Adrenal gland (tissue), 19 donors: ENCODE measurements at places on chromosomes 16 and 17. TPM values are rescaled to one million over a fixed set of nuclear protein-coding genes. Genes with fewer than 3 reads are reported as not detected.

Gene WFDC1
- polyA plus RNA-seq, result 69.5 TPM

Gene KRTAP16-1
- polyA plus RNA-seq, result not detected

Gene SLC16A5
- polyA plus RNA-seq, result 2.1 TPM

Gene FAM222B
- polyA plus RNA-seq, result 4.9 TPM

Gene SLC13A5
- 2.3 TPM for polyA plus RNA-seq

Gene DHRS7C
- polyA plus RNA-seq, result not detected

Gene MYH1
- not detected for polyA plus RNA-seq

Gene ZG16B
- not detected for polyA plus RNA-seq

Gene KRTAP2-1
- polyA plus RNA-seq, result not detected

Gene CHRNE
- 0.56 TPM for polyA plus RNA-seq

Gene CMTM2
- polyA plus RNA-seq, result not detected

Gene PPL
- polyA plus RNA-seq, result 0.38 TPM

Gene CCDC102A
- polyA plus RNA-seq, result 1.6 TPM

Gene PRSS21
- polyA plus RNA-seq, result 0.98 TPM

Gene SSTR5
- polyA plus RNA-seq, result 0.24 TPM

Gene GABARAP
- polyA plus RNA-seq, result 1,047 TPM

Gene ADCY7
- polyA plus RNA-seq, result 2.8 TPM

Gene TLCD2
- polyA plus RNA-seq, result 4.3 TPM

Gene ICAM2
- 35.0 TPM for polyA plus RNA-seq

Gene CNTD1
- 0.32 TPM for polyA plus RNA-seq

Gene CHMP1A
- polyA plus RNA-seq, result 32.5 TPM

Gene TNP2
- polyA plus RNA-seq, result not detected

Gene RGS11
- polyA plus RNA-seq, result 34.9 TPM

Gene GLTPD2
- not detected for polyA plus RNA-seq

Gene HOXB9
- 1.0 TPM for polyA plus RNA-seq

Gene CD300E
- polyA plus RNA-seq, result 0.71 TPM

Gene NPIPB8
- polyA plus RNA-seq, result not detected

Gene RMI2
- 0.56 TPM for polyA plus RNA-seq

Gene SLC6A2
- 12.5 TPM for polyA plus RNA-seq

Gene QRICH2
- polyA plus RNA-seq, result 4.8 TPM

Gene CHTF18
- polyA plus RNA-seq, result 69.8 TPM

Gene FOXN1
- not detected for polyA plus RNA-seq

Gene TMED6
- polyA plus RNA-seq, result 0.22 TPM

Gene TELO2
- polyA plus RNA-seq, result 96.0 TPM

Gene CHP2
- not detected for polyA plus RNA-seq

Gene TEKT1
- 0.55 TPM for polyA plus RNA-seq

Gene CIAO2B
- 141 TPM for polyA plus RNA-seq

Gene FAM83G
- polyA plus RNA-seq, result 1.8 TPM

Gene PRSS22
- polyA plus RNA-seq, result not detected

Gene NKD1
- 0.84 TPM for polyA plus RNA-seq

Gene DPEP2
- polyA plus RNA-seq, result 0.27 TPM

Gene ECI1
- 5.8 TPM for polyA plus RNA-seq

Gene GRB7
- polyA plus RNA-seq, result 0.17 TPM

Gene SAMD14
- polyA plus RNA-seq, result 11.0 TPM
